ENCODE measurements at places on chromosomes 12 and 14. TPM values are rescaled to one million over a fixed set of nuclear protein-coding genes. Genes with fewer than 3 reads are reported as not detected.

- no peak overlapping the region for H3K4me3 ChIP-seq
- no peaks in the 10 kb centered on the region for H3K4me1 ChIP-seq
- no peak overlapping the region for H3K27ac ChIP-seq
Measured at GRCh38 chr14:25092258-25092740, 42.4 kb upstream of the STXBP6 start.

- no peaks in the 10 kb centered on the region for H3K27me3 ChIP-seq
- H3K4me1 ChIP-seq = no peaks in the 10 kb centered on the region
- no peak for DNase-seq
Measured at GRCh38 chr12:129467726-129468125, 436.1 kb downstream of the TMEM132D start.

TGM1 gene
- total RNA-seq = not detected

- H3K27ac ChIP-seq = peak overlapping the region; percentile 57
- H3K27me3 ChIP-seq = peaks cover 3% of the 10 kb centered on the region
- no peaks in the 10 kb centered on the region for H3K36me3 ChIP-seq
Measured at GRCh38 chr14:103319422-103319821, 14.6 kb upstream of the EIF5 start.

DNA sequence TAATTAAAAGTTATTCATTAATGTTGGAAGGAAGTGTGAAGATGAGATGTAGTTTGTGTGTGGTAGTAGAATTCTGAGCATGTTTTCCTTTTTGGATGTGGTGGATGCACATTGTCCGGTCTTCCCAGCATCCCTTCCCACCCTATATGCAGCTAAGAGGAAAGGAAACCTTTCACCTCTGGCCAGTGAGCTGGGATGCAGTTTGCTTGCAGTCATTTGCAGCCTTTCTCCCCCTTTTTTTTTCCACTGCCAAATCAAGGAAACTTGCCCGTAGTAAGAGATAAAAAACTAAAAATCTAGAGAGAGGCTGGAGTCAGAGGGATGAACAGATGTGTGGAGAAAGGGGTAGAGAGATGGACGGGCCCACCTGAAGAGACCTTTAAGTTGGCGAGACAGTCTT lies 72.5 kb upstream of the SLC38A2 start:
- no peak overlapping the region for H3K4me3 ChIP-seq
- H3K27me3 ChIP-seq = no peaks in the 10 kb centered on the region
- no peak for DNase-seq
- H3K27ac ChIP-seq = no peak overlapping the region
- H3K36me3 ChIP-seq = no peaks in the 10 kb centered on the region

GPR132 gene
- 0.82 TPM for total RNA-seq

DNA sequence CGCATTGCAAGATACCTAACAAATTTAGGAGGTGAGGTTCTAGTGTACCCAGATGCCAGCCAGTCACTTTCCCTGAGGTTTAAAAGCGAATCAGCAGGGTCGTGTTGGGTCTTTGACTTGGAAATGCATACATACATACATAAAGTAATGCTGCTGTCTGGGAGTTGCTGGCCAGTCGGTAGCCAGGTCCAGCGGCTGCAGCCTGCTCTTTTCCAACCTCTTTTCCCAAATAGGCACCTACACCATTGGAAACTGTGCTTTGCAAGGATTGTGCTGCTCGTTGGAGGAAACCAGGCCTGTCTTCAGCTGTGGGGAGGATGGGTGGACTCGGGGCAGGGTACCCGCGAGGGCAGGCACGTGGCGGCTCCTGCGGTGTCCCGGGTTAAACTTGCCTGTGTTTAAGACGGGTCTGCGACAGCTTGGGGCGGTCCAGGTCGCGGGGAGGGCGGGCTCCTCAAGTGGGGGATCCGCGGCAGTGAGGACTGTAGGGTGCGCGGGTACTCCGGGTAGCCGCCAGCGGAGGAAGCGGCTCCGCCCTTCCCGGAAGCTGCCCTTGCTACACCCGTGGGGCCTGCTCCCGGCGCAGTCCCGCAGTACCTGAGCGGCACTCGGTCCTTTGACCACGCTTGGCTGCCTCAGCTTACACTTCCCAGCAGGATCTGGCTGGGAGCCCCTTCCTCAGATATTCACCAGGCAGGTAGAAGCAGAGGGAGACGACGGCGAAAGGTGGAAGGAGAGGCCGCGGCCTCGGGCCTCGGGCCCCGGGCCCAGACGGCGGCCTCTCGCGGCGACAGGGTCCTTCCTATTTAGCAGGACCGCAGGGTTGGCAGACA lies 2.7 kb downstream of the TTC6 start:
- H3K4me3 ChIP-seq = peak overlapping the region; percentile 20
- peaks cover 97% of the 10 kb centered on the region for H3K27me3 ChIP-seq
- H3K27ac ChIP-seq = peak overlapping the region; percentile 90
- peak; percentile 71 for DNase-seq
- H3K4me1 ChIP-seq = peaks cover 70% of the 10 kb centered on the region

DNA sequence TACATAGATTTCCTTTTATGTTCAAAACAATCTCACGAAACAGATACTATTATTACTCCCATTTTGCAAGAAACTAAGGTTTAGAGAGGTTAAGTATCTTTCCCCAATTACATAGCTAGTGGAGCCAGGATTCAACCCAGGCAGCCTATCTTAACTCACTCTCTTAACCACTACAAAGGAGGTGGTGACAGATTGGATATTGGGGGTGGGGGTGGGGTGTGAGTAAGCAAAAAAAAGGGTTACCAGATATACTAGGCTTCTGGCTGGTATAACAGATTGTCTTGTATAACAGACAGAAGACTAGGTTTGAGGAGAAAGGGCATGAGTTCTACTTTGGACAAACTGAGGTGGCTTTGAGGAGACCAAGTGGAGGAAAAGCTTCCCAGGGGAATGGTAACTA lies 2.1 kb downstream of the GMFB start:
- no peak overlapping the region for H3K27ac ChIP-seq
- no peaks in the 10 kb centered on the region for H3K27me3 ChIP-seq
- H3K4me3 ChIP-seq = no peak overlapping the region

DNA sequence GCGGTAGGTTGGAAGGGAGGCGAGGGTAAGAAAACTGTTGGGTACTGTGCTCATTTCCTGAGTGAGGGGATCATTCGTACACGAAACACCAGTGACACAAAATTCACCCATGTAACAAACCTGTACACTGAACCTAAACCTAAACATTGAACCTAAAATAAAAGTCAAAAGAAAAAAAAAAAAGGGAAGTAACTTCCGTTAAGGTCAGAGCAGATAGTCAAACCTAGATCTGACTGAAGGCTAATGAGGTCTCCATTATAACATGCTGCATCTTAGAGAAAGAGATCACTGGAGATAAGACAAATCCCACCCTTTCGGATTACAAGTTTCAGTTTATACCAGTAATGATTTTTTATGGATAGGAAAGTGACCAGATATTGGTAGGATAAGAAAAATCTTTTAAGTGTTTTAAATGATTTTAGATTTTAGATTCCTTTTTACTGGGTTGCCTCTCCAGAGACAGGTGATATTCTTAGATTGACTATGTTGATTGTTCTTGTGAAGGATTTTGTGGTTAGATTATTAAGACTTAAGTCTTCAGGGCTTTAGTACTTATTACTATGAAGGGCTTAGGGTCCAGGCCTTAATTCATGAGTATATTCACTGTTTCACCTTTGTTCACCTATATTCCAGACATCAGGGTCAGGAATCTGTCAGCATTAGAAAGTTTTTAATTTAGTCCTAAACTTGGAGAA lies 11.2 kb upstream of the NCKAP1L start:
- H3K4me1 ChIP-seq = no peaks in the 10 kb centered on the region
- H3K27me3 ChIP-seq = no peaks in the 10 kb centered on the region
- no peaks in the 10 kb centered on the region for H3K36me3 ChIP-seq
- H3K27ac ChIP-seq = no peak overlapping the region

GRCh38 chr14:54638135-54638446 lies 71.2 kb downstream of the SAMD4A start:
- DNase-seq = no peak
- H3K27ac ChIP-seq = no peak overlapping the region
- no peak overlapping the region for H3K4me3 ChIP-seq
- H3K27me3 ChIP-seq = no peaks in the 10 kb centered on the region
- H3K4me1 ChIP-seq = peaks cover 16% of the 10 kb centered on the region

GRCh38 chr12:70400124-70400523 lies 34.0 kb downstream of the KCNMB4 start:
- no peaks in the 10 kb centered on the region for H3K4me1 ChIP-seq
- DNase-seq = no peak
- no peak overlapping the region for H3K27ac ChIP-seq
- H3K27me3 ChIP-seq = no peaks in the 10 kb centered on the region
- no peaks in the 10 kb centered on the region for H3K36me3 ChIP-seq

ANGEL1 gene
- 8.9 TPM for total RNA-seq

GRCh38 chr12:102950950-102951619 lies 6.4 kb upstream of the ASCL1 start:
- H3K4me1 ChIP-seq = no peaks in the 10 kb centered on the region
- H3K4me3 ChIP-seq = no peak overlapping the region
- no peak overlapping the region for H3K27ac ChIP-seq
- H3K36me3 ChIP-seq = no peaks in the 10 kb centered on the region
- DNase-seq = no peak

DNA sequence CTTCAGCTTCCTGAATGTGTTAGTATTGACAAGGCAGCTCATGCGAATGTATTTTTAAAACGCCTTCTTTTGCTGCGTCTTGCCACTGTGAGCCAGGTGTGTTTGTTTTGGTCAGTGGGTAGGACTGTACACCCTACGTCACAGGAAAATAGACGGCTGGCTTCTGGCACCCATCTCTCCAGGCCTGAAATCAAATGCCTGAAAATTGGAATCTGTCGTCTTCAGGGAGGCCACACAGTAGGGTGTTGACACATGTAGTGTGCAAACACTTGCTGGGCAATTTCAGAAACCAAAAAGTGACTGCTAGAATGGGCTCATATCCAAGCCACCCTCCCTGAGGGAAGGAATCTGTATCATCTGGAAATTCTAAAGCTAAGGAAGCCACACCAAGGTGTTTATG lies 209.3 kb downstream of the TTC8 start:
- H3K27me3 ChIP-seq = peaks cover 6% of the 10 kb centered on the region
- no peaks in the 10 kb centered on the region for H3K4me1 ChIP-seq
- no peak overlapping the region for H3K27ac ChIP-seq
- H3K36me3 ChIP-seq = no peaks in the 10 kb centered on the region
- DNase-seq = no peak

B3GNT4 gene
- not detected for total RNA-seq

GPR137C gene
- total RNA-seq = 0.32 TPM

GRCh38 chr14:28308734-28309133 lies 457.9 kb upstream of the FOXG1 start:
- no peaks in the 10 kb centered on the region for H3K36me3 ChIP-seq
- no peaks in the 10 kb centered on the region for H3K4me1 ChIP-seq
- H3K4me3 ChIP-seq = no peak overlapping the region
- H3K27me3 ChIP-seq = no peaks in the 10 kb centered on the region

- H3K27ac ChIP-seq = no peak overlapping the region
- H3K4me3 ChIP-seq = no peak overlapping the region
- DNase-seq = no peak
- H3K36me3 ChIP-seq = no peaks in the 10 kb centered on the region
- no peaks in the 10 kb centered on the region for H3K27me3 ChIP-seq
- H3K4me1 ChIP-seq = no peaks in the 10 kb centered on the region
Measured at GRCh38 chr14:62420847-62421246, 624.4 kb downstream of the KCNH5 start.
